ENCODE measurements at places on chromosomes 7 and 10.

GRCh38 chr10:15167411-15168290 lies 842 bp downstream of the NMT2 start:
- DNase-seq, result peak; percentile 76

DNA sequence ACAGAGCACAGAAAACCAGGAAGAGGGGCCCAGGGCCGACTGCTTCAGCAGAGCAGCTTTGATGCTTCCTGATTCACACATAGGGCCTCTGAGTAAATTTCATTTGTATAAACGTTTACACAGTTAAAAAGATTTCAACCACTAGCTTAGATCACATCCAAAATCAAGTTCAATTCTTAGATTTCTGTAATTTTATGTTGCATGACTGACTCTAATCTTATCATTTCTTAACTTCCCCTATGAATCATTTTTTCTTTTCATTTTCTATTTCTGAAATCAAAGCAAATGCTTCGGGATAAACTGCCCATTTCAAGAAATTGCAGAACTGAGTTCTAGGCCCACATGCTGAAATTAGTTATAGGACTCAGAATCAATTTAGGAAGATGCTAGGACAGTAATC lies 224.7 kb downstream of the INHBA start:
- peak; percentile 42 for DNase-seq

- DNase-seq, result no peak
Observed at GRCh38 chr7:2215851-2216250, 16.9 kb downstream of the MAD1L1 start.

- peak; percentile 79 for DNase-seq
Observed at GRCh38 chr10:16986406-16987205, 143.0 kb downstream of the CUBN start.

GRCh38 chr10:3828404-3829155 lies 43.6 kb upstream of the KLF6 start:
- peak; percentile 87 for DNase-seq

GRCh38 chr10:78516756-78517155 lies 483.1 kb downstream of the RPS24 start:
- DNase-seq, result no peak

DNA sequence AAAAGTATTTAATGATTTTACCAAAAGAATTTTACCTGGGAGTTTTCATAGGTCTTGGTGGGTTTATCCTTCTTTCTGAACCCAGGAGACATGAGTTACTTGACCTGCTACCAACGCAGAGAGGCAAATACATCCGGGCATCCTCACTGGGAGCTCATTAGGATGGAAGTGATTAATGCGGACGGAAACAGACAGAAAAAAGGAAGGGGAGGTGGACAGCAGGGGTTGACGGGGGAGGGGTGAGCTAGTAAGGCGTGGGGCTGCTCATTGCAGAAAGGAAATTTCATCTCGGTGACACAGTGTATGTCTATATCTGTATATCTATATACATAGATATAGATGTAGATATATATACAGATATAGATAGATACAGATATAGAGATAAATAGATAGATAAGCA lies 408.2 kb upstream of the ADARB2 start:
- DNase-seq, result no peak

- no peak for DNase-seq
Observed at GRCh38 chr10:29681676-29682448, 47.1 kb upstream of the SVIL start.

- peak; percentile 1 for DNase-seq
Observed at GRCh38 chr10:96238646-96239623, 32.4 kb downstream of the BLNK start.

DNA sequence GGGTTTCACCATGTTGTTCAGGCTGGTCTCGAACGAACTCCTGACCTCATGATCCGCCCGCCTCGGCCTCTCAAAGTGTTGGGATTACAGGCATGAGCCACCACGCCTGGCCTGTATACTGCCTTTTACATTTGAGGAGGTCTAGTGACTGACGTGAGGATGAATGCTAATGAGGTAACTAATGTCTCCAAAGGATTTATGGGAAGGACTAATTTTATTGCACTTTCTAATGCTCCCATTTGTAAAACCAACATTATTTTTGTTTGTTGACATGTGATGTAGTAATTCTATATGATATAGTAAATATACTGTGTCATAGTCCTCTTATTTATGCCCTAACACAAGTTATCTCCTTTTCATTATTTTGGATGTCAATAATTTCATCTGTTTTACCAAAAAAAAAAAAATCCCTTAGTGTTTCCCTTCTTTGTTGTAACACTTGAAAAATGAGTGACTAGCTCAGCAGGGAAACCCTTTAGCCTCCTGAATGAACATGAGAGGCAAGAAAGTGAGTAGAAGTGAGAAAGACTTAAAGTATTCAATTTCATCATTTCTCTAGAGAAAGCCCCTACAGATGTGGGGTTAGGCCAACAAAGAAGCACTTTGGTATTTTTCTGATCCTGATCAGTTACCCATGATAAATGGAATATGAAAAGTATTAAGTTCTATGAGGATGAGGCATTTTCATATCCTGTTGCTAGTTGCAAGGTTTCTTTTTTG lies 596.9 kb upstream of the PCDH15 start:
- DNase-seq, result no peak

DNA sequence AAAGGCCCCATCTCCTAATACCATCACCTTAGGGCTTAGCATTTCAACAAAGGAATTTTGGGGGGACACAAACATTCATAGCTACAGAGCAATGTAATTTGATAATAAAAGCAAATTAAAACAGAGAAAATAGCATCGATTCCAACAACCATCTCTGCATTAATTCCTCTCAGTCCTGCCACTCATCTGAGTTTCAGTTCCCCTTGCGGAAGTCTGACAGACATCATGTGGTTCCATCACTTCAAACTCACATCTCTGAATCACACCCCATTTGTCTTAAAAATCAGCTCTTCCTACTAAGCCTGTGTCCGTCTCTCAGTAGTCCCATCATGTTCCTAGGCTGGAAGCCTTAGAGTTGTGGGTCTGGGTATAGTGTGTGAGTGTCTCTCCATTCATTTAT lies 3.6 kb downstream of the ADCK2 start:
- no peak for DNase-seq

- DNase-seq, result no peak
Observed at GRCh38 chr10:1559311-1559710, 178.0 kb downstream of the ADARB2 start.

DNA sequence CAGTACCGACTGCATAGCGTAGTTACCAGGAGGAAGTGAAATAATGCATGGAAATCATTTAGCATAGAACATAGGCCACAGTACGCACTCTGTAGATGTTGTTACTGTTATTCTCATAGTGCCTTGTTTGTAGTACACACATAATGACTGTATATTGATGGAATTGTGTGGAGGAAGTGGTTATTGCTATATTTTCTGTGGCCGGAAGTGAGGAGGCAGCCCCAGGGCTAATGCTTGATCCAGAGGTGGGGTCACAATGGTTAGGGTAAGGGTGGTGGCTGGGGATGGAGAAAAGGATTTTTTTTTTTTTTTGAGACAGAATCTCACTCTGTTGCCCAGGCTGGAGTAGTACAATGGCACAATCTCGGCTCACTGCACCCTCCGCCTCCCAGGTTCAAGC lies 4.5 kb upstream of the MGAM start:
- no peak for DNase-seq

GRCh38 chr10:73758704-73759511 lies 14.7 kb downstream of the SEC24C start:
- no peak for DNase-seq

GRCh38 chr7:30920584-30921539 lies 9.2 kb downstream of the AQP1 start:
- peak; percentile 71 for DNase-seq

- DNase-seq, result no peak
Observed at GRCh38 chr7:105106473-105106872, 92.5 kb downstream of the KMT2E start.
